Activated T-cell treated with anti-CD3 and anti-CD28 coated beads for 48 hours (primary cell): ENCODE measurements at places on chromosomes 11 and 22.

DNA sequence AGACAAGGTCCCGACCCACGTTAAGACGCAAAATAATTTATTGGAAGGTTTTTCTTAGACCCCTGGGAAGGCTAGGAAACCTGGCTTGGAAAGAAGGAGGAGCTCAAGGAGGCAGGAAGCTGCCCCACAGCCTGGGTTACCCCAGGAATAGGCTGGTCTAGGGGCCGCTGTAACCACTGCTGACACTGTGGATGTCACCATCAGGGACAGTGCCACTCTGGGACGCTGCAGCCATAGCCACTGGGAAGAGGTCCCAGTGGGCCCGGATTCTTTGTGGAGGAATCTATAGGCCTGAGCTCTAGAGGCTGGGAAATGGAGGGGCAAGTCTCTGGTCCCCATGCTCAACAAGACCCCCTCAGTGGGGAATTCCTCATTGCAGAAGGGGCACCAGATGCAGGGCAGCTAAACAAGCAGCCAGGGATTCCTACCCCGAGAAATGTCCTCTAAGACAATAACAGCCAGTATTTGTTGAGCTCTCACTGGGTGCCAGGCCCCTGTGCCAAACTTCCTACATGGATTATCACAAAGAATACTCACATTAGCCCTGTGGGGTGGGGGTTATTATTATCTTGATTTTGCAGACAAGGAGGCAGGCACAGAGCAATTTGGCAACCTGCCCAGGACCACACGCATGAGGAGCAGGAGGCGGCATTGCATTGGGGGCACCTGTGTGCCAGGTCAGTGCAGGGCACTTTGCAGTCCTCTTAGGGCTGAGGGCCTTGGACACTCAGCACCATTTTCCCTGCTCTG, 19.5 kb upstream of the CHKA start:
- DNase-seq, result no peak

DNA sequence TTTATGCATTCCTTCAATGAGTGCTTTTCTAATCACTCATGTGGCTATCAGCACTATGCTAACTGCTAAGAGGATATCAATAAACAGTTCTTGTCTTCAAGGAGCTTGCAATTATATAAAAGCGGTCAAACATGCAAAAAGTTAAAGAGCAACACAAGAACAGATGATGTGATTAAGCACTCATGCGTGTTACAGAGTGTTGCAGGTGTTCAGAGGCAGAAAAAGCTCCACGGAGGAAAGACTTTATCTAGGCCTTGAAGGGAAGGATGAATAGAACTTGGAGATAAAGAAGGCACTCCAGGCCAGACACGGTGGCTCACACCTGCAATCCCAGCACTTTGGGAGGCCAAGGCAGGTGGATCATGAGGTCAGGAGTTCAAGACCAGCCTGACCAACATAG, 13.6 kb downstream of the CD3E start:
- DNase-seq, result no peak

- no peak for DNase-seq
Observed at GRCh38 chr11:126394036-126394435, 38.5 kb downstream of the ST3GAL4 start.

DNA sequence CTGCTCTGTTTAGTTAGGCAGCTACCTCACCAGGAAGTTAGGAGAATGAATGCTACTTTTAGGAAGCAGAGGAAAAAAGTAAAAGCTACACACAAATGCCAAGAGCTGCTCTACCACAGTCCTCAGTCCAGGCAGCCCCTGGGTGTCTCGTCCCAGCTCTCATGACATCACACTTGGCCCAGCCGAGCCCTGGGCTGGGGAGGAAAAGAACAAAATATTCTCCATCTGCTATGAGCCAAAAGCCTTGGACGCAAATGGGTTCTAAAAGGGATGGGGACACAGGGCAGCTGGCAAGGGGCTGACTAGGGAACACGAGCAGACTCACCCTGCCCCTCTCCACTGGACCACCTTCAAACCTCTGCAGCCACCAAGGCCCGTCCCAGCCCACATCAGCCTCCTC, 26.1 kb downstream of the TMEM184B start:
- DNase-seq, result no peak

- DNase-seq, result no peak
Observed at GRCh38 chr11:827146-827896, 398 bp upstream of the CRACR2B start.

DNA sequence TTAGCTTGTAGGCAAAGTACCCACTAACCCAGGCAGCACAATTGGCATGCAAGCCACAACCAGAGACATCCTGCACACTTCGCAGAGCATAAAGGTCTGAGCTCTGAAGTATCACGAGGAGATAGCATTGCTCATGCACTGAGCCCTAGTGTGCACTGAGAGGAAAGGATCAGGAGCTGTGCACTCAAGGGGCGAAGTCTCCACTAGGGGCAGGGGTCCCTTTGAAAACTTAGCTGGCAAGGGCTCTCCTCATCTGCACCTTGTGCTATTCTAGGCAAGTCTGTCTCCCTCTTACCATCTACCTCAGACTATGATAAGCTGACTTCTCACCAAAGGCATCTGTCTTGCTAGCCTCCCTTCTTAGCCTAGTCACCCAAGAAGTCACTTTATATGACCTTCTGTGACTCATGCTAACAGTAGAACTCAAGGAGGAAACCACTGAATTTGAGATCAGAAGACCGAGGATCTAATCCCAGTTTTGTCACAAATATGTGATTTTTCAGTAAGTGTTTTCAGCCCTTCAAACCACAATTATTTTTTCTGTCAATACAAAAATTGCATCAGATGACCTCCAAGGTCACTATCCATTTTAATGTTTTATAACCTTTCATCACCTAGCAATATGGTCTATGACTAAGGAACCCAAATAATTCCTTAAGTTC, 1078.0 kb downstream of the NTM start:
- DNase-seq, result no peak

GRCh38 chr11:128741916-128742315, 48.0 kb downstream of the FLI1 start:
- DNase-seq, result no peak
